Ascending aorta (tissue), 2 donors: ENCODE measurements at places on chromosomes 13 and 19. TPM values are rescaled to one million over a fixed set of nuclear protein-coding genes. Genes with fewer than 3 reads are reported as not detected.
A peak's percentile ranks its signal among the peaks of the same experiment; 100 is the strongest.

Gene MEIS3
- 28.6 TPM for total RNA-seq

Gene PRKCG
- not detected for total RNA-seq

Gene ZNF415
- total RNA-seq: 1.3 TPM

Gene C5AR2
- 18.3 TPM for total RNA-seq

GRCh38 chr19:29845574-29846176, 33.9 kb downstream of the CCNE1 start:
- no peaks in the 10 kb centered on the region for H3K36me3 ChIP-seq
- H3K27ac ChIP-seq: no peak overlapping the region
- DNase-seq: no peak
- peak overlapping the region; percentile 66 for H3K4me3 ChIP-seq

DNA sequence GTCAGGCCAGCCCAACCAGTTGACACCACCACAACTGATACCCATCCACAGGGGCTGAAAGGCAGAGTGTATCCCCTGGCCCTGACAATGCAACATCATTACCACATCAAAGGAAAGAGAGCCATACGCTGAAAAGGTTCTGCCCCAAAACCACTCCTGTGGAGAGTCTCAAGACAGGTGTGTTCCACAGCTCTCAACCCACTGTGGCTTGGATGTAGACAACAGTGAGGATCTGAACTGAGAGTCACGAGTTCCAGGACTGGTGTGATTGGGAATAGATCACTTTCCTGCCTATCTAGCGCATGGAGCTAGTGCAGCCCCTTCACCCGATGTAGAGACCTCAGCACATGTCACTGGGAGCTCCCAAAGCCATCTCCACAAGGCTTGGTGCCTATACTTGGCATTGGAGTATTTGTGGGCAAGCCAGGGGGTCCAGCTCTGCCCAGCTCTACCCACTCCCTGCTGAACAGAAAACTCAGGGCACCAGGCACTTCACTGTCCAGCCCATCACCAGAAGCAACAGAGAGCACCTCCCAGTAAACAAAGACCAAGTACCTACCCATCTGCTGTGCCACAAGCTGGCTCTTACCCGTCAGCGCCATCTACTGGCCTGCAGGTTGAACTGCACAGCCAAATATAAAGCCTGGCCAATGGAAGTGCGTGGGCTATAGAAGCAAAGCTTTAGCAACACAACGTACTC, 579.5 kb downstream of the UQCRFS1 start:
- H3K36me3 ChIP-seq: no peaks in the 10 kb centered on the region
- H3K4me3 ChIP-seq: no peak overlapping the region
- H3K27me3 ChIP-seq: no peaks in the 10 kb centered on the region
- H3K4me1 ChIP-seq: no peaks in the 10 kb centered on the region
- no peak for DNase-seq
